ENCODE measurements at places on chromosomes 11 and 22.

DNA sequence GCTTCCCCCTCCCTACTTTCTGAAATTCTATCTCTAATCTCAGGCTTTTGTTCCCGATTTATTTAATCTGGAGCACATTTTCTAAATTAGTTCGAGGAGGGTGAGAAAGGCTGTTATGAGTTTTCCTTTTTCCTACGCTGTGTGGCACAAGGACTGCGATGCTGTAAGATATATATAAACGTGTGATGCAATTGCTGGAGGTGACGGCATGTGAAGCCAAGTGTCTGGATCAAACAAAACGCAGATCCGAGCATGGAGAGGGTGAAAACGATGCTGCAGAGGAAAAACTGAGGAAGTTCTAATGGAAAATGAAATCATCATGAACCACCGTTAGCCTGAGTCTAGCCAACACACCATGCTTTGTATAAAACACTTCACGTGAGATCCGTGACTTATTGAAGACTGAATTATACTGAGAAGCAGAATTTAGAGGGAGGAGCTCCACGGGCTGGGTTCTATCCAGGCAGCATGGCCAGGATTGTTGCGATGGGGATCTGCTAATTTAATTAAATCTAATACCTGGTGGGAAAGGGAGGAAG lies 4.4 kb downstream of the PKNOX2 start:
- DNase-seq: no peak

DNA sequence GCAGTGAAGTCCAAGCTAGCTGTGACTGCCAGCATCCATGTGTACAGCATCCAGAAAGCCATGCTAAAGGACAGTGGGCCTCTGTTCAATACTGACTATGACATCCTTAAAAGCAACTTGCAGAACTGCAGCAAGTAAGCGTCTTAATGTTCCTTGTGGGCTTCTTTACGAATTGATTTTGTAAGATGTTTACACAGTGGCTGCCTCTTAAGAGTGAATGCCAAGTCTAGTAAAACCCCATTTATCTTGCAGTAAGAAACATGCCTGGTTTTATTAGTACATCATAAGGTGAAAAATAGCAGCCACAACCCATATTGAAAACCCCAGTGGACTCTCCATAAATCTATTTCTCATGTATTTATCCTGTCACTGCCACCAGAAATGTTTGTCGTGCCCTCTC lies 20.5 kb downstream of the POLD3 start:
- no peak for DNase-seq

- DNase-seq: no peak
Measured at GRCh38 chr11:63564056-63564774, 1.0 kb upstream of the PLAAT2 start.

DNA sequence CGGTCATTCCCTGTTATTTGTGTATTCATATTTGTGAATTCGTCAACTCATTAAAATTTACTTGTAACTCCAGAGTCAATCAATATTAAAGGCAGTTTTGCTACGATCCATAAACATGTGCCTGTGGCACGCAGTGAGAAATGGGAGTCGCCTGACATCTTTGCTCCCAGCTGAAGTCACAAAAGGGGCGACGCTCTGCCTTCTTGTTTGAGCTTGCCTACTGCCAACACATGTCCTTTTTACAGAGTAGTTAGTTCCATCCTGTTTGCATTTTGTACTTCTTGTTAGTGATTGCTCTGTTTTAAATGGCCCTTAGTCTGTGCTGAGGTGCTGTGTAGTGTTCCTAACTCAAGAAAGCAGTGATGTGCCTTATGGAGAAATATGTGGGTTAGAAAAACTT lies 305.3 kb downstream of the ETS1 start:
- no peak for DNase-seq

Data from fibroblast of skin of right biceps (primary cell).